Stimulated activated CD4-positive, alpha-beta T cell treated with anti-CD3 and anti-CD28 coated beads, Interleukin-4, amount 100 ng/mL, for 48 hours (primary cell): ENCODE measurements at places on chromosomes 16 and 17.

DNA sequence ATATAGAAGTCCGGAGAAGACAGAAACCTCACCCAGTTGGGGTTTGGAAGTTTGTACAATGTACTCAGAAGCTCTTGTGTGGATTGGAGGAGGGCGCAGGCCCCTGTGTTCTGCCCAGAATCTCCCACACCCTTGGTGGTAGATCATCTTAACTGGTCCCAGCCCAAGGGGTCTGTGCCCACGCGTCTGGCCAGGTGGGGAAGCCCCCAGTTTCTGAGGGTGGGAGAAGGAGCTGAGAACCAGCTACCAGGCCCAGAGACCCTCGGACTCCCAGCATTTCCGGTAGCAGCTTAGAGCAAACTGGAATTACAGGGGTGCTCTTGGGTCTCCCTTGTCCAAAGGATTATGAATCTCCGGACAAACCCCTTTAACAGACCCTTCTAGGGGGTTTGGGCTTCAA is 2.3 kb upstream of the PPP1R9B start:
- DNase-seq, result no peak

GRCh38 chr17:27352448-27353032 is 58.6 kb downstream of the WSB1 start:
- DNase-seq, result no peak

GRCh38 chr17:74325743-74326379 is at the start of gene KIF19:
Gene KIF19 (plus strand): TSS chr17:74326226. CDS start chr17:74326350, 124 bp downstream.
- peak; percentile 42 for DNase-seq

DNA sequence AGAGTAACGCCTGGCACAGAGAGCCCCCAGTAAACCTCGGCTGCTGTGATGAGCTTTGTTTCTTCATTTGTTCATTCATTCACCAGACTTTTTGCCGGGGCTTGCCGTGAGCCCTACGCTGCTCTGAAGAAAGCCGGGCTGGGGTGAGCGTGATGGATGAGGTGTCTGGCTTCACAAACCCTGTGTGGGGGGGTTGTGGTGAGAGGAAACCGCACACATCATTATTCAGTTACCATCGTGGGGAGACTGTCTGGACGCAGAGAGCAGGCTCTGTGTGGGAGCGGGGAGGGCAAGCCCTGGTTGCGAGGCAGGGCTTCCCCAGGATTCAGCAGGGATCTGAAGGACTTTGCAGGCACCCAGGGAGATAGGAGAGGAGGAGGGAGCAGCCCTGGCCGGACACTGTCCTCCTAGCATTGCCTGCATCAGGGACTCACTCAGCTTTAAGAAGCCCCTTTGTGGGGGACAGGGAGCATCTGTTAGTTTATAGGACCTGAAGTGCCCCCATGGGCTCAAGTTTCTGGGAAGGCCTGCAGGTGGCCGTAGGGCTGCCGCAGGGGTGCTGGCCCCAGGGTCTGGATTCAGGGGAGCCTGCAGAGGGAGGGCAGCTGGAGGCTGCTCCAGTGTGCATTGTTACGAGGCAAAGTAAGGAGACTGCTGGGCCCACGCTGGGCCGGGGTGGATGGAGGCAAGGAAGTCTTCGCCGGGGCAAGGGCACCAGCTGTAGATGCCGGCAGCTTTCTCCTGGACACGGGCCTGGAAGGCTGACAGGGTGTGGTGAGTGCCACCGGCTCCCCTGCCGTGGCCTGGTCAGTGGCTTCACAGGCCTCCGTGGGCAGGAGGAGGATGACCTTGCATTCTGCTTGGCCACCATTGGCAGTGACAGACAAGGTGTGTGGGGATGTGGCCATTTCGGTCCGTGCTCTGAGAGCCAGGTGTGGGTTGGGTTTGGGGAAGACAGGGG is 334.5 kb downstream of the SEC14L1 start:
- DNase-seq, result peak; percentile 73

- DNase-seq, result no peak
Observed at GRCh38 chr17:49224198-49224996, 6.2 kb downstream of the PHOSPHO1 start.

GRCh38 chr16:29729116-29729521 is 16.7 kb downstream of the C16orf54 start:
- no peak for DNase-seq

DNA sequence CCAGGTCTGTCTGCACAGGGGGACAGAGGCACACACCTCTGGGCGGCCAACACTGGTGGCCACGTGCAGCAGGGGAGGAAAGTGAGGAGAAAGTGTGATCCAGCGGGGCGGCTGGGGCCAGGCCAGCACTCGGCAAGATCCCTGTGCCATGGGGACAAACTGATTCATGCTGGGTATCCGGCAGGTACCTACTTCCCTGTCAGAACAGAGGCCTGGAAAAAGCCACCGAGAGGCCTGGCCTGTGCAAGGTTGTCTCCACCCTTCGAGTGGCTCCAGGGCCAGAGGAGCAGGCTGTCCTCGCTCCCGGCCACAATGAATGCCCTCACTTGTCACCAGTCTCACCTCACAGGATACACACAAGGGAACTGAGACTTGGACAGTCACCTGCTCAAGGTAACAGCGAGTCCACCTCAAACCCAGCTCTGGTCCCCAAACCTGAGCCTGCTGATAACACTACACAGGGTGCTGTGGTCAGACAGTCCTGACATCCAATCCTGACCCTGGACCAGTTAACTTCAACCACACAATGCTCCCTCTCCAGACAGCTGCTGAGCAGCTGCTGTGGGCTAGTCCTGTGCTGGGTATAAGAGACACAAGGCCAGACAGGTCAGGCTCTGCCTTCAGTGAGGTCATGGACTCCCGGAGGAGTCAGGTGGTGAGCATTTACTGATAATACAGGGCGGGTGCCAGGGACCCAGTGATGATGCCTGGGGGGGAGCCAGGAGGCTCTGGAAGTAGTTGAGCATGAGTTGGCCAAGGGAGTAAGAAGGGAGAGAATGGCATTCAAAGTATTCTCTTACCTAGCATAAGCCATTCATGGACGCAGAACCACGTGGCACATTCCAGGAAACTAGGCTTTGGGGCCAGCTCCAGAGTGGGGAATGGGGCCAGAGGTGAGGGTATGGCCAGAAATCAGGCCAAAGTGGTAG is 53.0 kb downstream of the VAC14 start:
- no peak for DNase-seq

DNA sequence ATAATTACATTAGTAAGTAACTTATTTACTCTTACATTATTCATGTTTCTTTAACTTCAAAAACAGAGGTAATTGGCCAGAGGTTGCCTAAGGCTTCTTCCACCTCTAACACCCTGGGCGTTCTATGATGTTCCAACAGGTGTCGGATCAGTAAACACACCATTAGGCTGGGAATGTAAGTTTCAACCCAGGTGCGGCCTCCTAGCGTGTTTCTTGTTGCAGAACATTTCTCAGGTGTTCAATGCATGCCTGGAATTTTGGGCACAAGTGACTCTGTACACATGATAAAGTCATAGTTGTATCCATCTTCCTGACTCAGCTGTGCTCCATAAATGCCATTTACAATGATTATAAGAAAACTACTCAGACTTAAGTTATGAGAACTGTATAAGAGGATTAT is 1.0 kb downstream of the KRTAP2-2 start:
- DNase-seq, result no peak

DNA sequence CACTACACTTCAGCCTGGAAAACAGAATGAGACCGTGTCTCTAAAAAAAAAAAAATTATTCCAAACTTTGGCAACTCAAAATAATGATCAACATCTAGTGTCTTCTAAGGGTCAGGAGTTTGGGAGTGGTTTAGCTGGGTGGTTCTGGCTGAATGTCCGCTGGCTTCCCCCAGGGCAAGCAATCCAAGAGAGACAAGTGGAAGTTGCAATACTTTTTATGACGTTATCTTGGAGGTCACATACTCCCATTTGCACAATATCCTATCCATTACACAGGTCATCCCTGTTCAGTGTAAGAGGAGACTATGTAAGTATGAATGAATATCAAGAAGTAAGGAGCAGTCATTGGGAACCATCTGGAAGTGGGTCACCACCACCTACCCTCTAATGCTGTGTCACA is 15.2 kb upstream of the CLEC3A start:
- DNase-seq, result no peak

DNA sequence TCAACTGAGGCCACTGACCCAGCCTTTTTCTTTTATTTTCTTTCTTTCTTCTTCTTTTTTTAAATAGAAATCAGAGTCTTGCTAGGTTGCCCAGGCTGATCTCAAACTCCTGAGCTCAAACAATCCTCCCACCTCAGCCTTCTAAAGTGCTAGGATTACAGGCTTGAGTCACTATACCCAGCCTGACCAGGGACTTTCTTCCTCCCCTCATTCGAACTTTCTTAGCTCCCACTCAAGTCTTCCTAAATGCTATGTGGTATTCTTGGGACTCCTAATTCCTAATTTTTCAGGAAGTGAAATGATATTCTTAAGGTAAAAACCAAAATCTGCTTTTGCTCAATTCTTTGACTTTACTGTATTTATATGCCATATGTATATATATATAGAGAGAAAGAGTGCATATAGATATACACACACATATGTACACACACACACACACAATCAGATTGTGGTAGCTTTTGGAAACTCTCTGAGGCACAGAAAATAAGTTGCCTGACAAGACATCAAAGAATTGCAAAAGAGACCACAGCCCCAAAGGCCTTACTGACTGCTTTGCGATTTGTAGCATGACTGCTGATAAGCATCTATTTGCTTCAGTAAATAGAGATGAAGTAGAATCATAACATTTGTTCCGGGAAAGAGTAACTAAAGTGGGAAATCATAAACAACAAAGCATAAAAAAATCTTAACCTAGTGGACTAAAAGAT is 9.5 kb upstream of the AMZ2 start:
- DNase-seq, result no peak
